ENCODE measurements at places on chromosomes 6 and 20.

DNA sequence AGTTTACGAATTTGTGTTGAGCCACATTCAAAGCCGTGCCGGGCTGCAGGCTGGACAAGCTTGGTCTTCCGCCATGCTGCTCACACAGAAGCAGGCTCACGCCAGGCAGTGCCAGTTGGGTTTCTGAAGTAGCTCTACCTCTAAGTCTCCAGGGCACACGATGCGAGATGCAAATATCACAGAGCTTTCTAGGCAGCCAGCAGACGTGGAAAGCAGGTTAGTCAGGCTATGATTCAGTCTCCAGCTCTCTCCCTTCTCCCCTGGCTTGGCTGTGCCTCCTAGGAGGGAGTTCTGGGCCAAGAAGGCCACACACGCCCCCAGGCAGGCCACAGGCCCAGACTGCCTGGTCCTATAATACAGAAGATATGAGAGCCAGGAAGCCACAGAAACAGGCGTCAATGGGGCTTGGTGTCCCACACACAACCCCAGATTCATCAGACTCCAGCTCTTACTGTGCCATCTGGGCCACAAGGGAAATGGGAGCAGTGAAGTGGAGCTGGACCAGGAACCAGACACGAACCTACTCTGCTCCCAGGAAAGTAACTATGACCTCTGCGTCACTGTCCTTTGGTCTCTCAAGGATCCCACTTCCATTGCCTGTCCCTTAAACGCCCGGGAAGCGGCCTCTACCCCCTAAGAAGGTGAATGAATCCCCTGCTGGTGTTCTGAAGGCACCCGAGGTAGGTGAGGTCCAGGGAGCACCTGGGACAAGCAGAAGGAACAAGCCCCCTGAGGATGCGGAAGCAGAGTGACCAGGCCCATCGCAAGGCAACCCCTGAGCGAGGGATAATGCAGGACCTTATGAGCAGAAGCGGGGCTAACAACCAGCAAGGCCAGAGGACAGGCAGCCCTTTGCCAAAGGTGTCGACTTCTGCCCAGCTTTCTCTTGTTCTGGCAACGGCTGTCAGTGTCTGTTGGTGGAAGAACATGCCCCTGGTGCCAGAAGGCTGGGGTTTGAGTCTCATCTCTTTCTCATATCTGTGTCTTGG, 61.2 kb downstream of the GFOD1 start:
- no peak for DNase-seq

GRCh38 chr20:50729901-50730764, 1.2 kb upstream of the PARD6B start:
- no peak for DNase-seq

- no peak for DNase-seq
Measured at GRCh38 chr6:14964556-14965270, 281.2 kb upstream of the JARID2 start.

DNA sequence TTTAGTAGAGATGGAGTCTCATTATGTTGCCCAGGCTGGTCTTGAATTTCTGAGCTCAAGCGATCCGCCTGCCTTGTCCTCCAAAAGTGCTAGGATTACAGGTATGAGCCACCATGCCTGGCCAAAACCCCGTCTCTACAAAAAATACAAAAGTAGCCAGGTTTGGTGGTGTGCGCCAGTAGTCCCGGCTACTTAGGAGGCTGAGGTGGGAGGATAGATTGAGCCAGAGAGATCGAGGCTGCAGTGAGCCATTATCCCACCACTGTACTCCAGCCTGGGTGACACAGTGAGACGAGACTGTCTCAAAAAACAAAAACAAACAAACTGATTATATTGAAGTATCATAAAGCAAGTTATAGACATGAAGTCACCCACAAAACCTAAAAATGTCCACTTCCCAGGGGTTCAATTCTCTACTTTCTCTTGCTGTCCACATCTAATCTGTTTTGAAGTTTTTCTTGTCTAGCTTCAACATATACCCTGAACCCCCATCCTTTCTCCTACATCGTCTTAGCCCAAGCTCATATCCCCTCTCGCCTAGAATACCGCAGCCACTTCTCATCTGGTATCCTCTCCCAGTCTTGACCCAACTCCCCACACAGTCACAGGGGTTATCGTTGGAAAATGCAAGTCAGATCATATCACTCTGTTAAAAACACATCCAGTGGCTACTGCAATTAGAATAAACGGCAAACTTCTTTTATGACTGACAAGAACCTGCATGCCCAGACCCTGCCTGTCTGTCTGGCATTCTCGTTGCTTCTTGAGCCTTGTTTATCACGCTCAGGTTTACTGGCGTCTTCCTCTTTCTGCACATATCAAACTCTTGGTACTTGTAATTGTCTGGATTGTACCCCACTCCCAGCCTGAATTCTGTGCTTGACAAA, 20.1 kb upstream of the NCOA3 start:
- DNase-seq: no peak

DNA sequence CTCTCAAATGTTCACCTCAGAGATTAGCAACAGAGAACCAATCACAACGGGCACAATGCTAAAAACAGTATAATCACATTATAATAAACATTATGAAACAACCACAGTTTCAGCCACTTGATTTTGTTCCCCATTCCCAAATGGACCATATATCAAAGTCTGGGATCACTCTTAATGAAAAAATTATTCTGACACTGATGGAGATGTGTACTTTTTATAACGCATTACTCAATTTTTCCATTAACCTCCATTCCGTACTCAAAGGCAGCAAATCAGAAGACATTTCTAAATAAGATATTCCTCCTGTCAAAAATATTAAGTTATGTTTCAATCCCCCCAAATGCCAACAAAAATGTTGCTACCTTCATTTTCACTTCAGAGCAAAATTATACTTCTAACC, 2.8 kb downstream of the CPNE1 start:
- no peak for DNase-seq

GRCh38 chr6:169212436-169212835, 41.2 kb downstream of the THBS2 start:
- DNase-seq: no peak

DNA sequence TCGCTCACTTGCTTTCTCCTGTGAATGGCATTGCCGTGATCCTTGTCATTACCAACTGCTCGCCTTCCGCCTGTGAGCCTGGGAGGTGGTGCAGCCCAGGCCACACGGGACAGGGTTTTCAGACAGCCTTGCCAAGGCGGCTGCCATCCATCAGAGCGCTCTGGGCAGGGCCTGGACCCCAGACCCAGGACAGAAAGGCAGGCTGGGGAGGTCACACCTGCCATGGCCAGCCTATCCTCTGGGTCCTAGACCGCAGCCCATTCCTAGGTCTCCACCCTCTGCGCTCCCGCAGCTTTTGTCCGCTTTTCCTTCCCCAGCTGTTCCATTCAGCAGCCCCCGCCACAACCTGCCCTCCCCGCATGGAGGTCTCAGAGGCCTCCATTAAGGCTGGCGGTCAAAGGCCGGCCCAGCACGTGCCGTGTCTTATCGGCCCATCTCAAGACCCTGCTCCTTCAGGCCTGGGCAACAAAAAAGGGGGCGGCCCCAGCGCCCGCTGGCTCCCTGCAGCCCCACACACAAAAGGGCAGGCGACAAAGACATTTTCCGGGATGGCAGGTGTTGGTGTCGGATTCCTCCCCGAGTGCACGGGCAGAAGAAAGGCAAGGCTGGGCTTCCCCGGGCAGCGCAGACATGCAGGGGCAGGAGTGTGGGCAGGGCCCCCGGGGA, 28.1 kb downstream of the INSM1 start:
- no peak for DNase-seq

GRCh38 chr6:30800871-30801270, 56.5 kb upstream of the IER3 start:
- DNase-seq: no peak
